HepG2 (cell line): ENCODE measurements at places on chromosomes 5 and 9. TPM values are rescaled to one million over a fixed set of nuclear protein-coding genes. Genes with fewer than 3 reads are reported as not detected.

IL17B gene
- 2.6 and 5.0 TPM in 2 replicates for polyA plus RNA-seq

GABRB2 gene
- polyA plus RNA-seq, result 0.01 TPM in 1 of 2 replicates, not detected in the other

LTC4S gene
- not detected in 2 replicates for polyA plus RNA-seq

AQP7 gene
- 2.1 and 5.6 TPM in 2 replicates for polyA plus RNA-seq

C9orf43 gene
- polyA plus RNA-seq, result 0.14 and 0.24 TPM in 2 replicates

SYNPO gene
- polyA plus RNA-seq, result 0.05 and 0.30 TPM in 2 replicates

C1QTNF2 gene
- polyA plus RNA-seq, result not detected in 2 replicates

PCDHGA1 gene
- 0.40 TPM in 2 replicates for polyA plus RNA-seq

SLC1A1 gene
- polyA plus RNA-seq, result not detected in 2 replicates

FOXD1 gene
- polyA plus RNA-seq, result 0.04 and 0.05 TPM in 2 replicates

CNTNAP3 gene
- 4.5 and 4.8 TPM in 2 replicates for polyA plus RNA-seq
